ENCODE measurements at places on chromosomes 11 and 22. TPM values are rescaled to one million over a fixed set of nuclear protein-coding genes. Genes with fewer than 3 reads are reported as not detected.

The SHISAL1 gene
- polyA plus RNA-seq = 1.9 TPM

The NFRKB gene
- 32.8 TPM for polyA plus RNA-seq

GRCh38 chr11:113251281-113251680, 63.1 kb upstream of the TTC12 start:
- H3K4me1 ChIP-seq = no peaks in the 10 kb centered on the region
- no peak overlapping the region for H3K4me3 ChIP-seq
- no peak overlapping the region for H3K27ac ChIP-seq
- DNase-seq = no peak
- peaks cover 5% of the 10 kb centered on the region for H3K27me3 ChIP-seq

The MS4A6E gene
- not detected for polyA plus RNA-seq

GRCh38 chr11:113841691-113842090, 33.7 kb downstream of the USP28 start:
- DNase-seq = no peak
- H3K4me3 ChIP-seq = no peak overlapping the region
- H3K4me1 ChIP-seq = no peaks in the 10 kb centered on the region
- no peak overlapping the region for H3K27ac ChIP-seq

DNA sequence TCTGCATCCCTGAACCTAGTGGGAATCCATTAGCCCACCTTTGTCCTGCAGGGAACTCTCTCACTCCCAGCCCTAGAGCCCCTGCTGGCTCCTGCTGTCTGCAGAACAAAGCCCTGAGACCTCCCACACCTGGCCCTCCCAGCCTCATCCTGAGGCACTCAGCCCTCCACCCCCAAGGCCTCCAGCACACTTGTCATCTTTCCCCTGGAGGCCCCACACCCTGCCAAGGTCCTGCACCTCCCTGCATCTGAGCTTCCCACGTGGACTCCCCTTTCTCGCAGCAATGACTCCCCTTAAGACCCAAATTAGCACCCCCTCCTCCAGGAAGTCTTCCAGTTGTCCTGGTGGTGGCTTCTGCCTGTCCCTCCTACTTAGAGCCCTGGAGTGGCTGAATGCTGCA, 42.3 kb upstream of the LINC01488 start:
- DNase-seq = no peak
- no peak overlapping the region for H3K27ac ChIP-seq
- H3K27me3 ChIP-seq = no peaks in the 10 kb centered on the region
- H3K36me3 ChIP-seq = no peaks in the 10 kb centered on the region
- peaks cover 20% of the 10 kb centered on the region for H3K4me1 ChIP-seq

DNA sequence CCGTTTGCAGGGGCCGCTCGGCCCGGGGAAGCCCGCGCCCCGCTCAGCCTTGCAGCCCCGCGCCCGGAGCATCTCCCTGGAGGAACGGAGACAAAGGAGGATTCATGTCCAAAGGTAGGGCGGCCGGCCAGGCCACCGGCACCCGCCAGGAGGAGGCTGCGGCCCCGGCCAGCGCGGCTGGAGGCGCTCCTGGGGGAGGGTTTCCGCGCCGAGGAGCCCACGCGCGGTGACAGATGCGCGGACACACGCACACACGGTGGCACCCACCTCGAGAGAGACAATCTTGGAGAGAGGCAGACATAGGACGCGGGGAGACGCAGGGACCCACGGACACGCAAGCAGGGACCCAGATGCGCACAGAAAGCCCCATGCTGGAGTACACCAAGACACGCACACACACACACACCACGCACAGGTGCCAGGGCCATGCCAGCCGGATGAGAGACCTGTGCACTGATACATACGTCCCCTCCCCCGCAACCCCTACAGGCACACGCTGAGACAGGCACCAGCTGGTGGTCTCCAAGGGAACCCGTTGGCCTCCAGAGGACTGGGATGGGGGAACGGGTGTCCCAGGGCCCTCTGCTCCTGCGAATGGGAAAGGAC, 7.8 kb downstream of the SEPTIN3 start:
- H3K27ac ChIP-seq = no peak overlapping the region
- no peak for DNase-seq
- H3K4me3 ChIP-seq = peak overlapping the region; percentile 14
- H3K36me3 ChIP-seq = no peaks in the 10 kb centered on the region
- no peaks in the 10 kb centered on the region for H3K4me1 ChIP-seq
- H3K27me3 ChIP-seq = peaks cover 53% of the 10 kb centered on the region

The NCAM1 gene
- polyA plus RNA-seq = 63.0 TPM

GRCh38 chr11:46547579-46547978, 46.2 kb downstream of the AMBRA1 start:
- H3K27me3 ChIP-seq = no peaks in the 10 kb centered on the region
- DNase-seq = no peak
- no peak overlapping the region for H3K27ac ChIP-seq
- peaks cover 47% of the 10 kb centered on the region for H3K36me3 ChIP-seq

DNA sequence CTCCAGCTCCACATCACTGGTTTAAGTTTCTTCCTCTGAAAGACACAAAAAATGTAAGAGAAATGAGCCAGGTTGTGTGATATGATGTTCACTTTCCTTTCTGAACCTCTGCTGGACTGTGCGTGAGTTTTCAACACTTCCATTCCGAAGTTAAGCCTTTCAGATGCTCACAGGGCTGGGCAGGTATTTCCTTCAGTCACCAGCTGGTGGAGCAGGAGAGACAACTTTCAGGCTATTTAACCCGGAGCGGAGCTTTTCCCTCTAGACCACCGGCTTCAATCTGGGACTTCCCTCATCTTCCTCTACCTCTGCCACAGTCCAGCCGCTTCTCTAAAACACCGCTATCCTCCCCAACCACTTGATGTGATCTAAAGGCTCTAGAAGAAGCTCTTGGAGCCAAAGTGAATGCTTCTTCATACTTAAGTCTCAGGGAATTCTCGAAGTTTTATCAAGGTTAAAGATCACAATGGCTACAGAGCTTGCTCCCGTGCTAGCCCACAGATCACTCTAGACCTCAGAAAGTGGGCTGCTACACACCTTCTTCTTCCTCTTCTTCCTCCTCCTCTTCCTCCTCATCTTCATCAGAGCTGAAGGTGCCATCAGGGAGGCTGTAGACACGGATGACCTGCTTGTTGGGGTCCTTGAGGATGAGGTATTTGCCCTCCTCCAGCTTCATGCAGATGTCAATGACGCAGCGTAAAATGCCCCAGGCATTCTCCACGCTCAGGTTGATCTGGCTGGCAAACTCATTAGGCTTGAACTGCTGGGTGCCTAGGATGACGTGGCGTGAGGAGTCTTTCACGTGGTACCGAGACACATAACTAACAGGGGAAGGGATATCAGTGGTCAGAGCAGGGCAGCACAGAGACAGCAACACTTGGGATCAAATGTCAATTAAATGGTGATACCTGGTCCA, 4.4 kb upstream of the FOXRED2 start:
- no peaks in the 10 kb centered on the region for H3K27me3 ChIP-seq
- H3K36me3 ChIP-seq = peaks cover 56% of the 10 kb centered on the region
- H3K4me1 ChIP-seq = peaks cover 10% of the 10 kb centered on the region
- H3K27ac ChIP-seq = no peak overlapping the region
- DNase-seq = peak; percentile 40
- no peak overlapping the region for H3K4me3 ChIP-seq

The LIF gene
- polyA plus RNA-seq = 27.6 TPM

DNA sequence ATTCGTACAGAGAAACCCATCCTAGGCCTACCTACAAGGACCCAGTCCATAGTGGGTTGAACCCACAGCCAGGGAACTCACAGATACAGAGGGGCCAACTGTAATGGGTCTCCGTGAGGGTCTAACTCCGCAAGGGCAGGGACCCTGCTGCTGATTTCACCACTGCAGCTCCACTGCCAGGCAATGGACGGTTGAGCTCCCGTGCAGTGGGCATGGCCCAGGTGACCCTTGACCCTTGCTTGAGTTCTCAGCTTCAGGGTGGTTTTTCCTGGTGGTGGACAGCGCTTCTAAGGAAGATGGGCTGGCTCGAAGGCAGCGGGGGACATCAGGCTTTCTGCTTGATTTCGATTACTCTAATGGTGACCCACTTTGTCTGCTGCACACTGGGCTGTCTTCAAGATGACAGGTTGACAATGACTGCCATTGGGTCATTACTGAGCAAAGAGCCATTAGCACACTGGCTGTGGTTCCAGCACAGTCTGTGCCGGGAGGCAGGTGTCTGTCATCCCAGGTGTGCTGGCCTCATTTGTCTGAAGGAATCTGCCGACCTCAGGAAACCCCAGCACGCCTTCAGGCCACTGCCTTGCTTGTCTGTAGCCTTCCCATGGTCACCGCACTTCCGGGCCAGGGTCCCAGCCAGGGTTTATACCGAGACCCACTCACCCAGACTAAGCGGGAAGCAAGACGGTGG, 3.7 kb upstream of the GAL start:
- H3K4me1 ChIP-seq = peaks cover 7% of the 10 kb centered on the region
- no peak overlapping the region for H3K4me3 ChIP-seq
- no peak for DNase-seq
- no peaks in the 10 kb centered on the region for H3K36me3 ChIP-seq

- peaks cover 23% of the 10 kb centered on the region for H3K4me1 ChIP-seq
- no peak for DNase-seq
- H3K27ac ChIP-seq = no peak overlapping the region
- no peaks in the 10 kb centered on the region for H3K27me3 ChIP-seq
These were observed 74.5 kb downstream of the AMBRA1 start for GRCh38 chr11:46519351-46519750.

DNA sequence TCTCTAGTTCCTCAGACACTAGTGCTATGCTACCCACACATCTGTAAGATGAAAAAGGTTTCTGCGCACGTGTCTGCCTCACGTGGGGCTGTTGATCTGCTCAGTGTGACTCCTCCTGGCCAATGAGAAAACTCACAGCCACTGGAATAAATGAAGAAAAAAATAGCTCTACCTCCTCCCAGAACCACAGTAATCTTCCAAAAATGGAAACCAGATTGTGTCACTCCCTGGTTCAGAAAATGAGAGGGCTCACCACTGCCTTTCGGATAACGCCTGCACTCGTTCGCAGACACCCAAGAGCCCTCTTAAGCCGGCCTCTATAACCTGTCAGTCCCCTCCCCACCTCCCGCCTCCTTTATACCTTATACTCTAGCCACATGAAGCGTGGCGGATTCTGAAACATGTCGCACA, 5.1 kb downstream of the APBB1 start:
- peaks cover 16% of the 10 kb centered on the region for H3K36me3 ChIP-seq
- no peak for DNase-seq
- H3K4me3 ChIP-seq = no peak overlapping the region
- H3K27me3 ChIP-seq = no peaks in the 10 kb centered on the region
- H3K4me1 ChIP-seq = peaks cover 4% of the 10 kb centered on the region

- no peaks in the 10 kb centered on the region for H3K4me1 ChIP-seq
- H3K36me3 ChIP-seq = no peaks in the 10 kb centered on the region
- H3K27me3 ChIP-seq = peaks cover 34% of the 10 kb centered on the region
- no peak overlapping the region for H3K27ac ChIP-seq
These were observed 1.9 kb upstream of the NPAS4 start for GRCh38 chr11:66418986-66419308.

The SLC6A5 gene
- polyA plus RNA-seq = 0.01 TPM

DNA sequence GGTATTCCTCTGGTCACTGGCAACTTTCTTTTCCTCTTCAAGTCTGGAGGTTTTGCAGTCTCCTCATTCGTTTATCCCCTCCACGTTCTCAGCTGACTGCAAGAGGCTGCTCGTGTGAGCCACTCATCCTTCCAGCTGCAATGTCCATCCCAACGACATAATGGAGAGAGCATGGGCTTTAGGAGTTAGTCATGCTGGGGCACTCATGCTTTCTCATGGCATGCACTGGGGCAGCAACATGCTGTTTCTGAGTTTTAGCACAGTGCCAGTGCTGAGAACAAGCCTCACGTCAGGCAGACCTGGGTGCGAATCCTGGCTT, 7.1 kb downstream of the DCPS start:
- H3K36me3 ChIP-seq = peaks cover 15% of the 10 kb centered on the region
- no peak overlapping the region for H3K4me3 ChIP-seq
- no peak overlapping the region for H3K27ac ChIP-seq
- no peaks in the 10 kb centered on the region for H3K4me1 ChIP-seq
- no peaks in the 10 kb centered on the region for H3K27me3 ChIP-seq

GRCh38 chr22:37269936-37270678, 12.2 kb upstream of the CYTH4 start:
- H3K4me1 ChIP-seq = no peaks in the 10 kb centered on the region
- no peak for DNase-seq
- H3K36me3 ChIP-seq = no peaks in the 10 kb centered on the region
- H3K27ac ChIP-seq = no peak overlapping the region
- H3K4me3 ChIP-seq = no peak overlapping the region

- no peak overlapping the region for H3K27ac ChIP-seq
- H3K4me3 ChIP-seq = no peak overlapping the region
- no peaks in the 10 kb centered on the region for H3K4me1 ChIP-seq
These were observed 379.5 kb downstream of the ETS1 start for GRCh38 chr11:128207861-128208321.

The CREB3L1 gene
- polyA plus RNA-seq = 40.6 TPM

- H3K4me3 ChIP-seq = no peak overlapping the region
- H3K4me1 ChIP-seq = peaks cover 2% of the 10 kb centered on the region
- no peaks in the 10 kb centered on the region for H3K27me3 ChIP-seq
- no peaks in the 10 kb centered on the region for H3K36me3 ChIP-seq
- no peak for DNase-seq
- no peak overlapping the region for H3K27ac ChIP-seq
These were observed 551.4 kb downstream of the ETS1 start for GRCh38 chr11:128036006-128036405.
